Epithelial cell of esophagus (primary cell): ENCODE measurements at places on chromosomes 7 and 10.

- DNase-seq: peak; percentile 48
These were observed 104.7 kb upstream of the LRGUK start for GRCh38 chr7:134022286-134022911.

- peak; percentile 33 for DNase-seq
These were observed 649 bp downstream of the ACTR3B start for GRCh38 chr7:152759949-152760853.

DNA sequence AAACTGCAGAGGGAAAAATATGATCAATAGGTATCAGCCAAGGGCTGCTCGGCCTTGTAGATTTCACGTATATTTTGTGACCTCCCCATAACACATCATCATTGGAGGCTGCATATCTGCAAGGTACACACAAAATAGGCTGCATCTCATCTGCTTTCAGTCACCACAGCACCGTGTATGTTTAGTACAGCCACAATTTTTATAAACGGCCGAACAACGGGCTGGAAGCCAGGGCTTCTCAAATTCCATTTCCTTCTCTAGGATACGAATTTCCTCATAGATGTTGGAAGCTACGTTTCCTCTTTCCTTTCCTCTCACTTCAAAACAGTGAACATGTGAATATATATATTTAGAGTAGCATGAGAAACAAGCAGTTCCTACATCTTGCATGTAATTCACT lies 20.2 kb upstream of the FOXK1 start:
- no peak for DNase-seq

- no peak for DNase-seq
These were observed 17.1 kb upstream of the HTR5A start for GRCh38 chr7:155053002-155053401.

GRCh38 chr7:27453702-27454405 lies 208.8 kb downstream of the HIBADH start:
- no peak for DNase-seq

GRCh38 chr10:126133906-126134656 lies 237.7 kb downstream of the FANK1 start:
- peak; percentile 94 for DNase-seq

- DNase-seq: no peak
These were observed 121.5 kb downstream of the ITIH5 start for GRCh38 chr10:7545261-7545660.

DNA sequence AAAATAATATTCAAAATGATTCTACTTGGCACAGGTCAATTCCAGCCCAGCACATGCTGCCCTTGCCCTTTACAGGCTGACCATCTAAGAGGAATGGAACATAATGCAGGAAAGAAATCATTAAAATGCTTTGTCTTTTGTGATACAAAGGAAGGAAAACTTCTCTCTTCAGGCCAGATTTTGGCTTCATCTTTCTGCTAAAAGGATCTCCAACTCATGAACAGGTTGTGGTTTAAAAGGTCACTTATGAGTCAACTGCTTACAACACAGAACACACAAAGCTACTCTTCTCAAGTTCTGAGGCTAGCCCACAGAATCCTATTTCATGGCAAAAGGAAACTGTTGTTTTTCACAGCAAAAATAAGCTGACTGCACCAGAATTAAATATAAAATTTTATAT lies 197.1 kb downstream of the DOCK4 start:
- peak; percentile 52 for DNase-seq

DNA sequence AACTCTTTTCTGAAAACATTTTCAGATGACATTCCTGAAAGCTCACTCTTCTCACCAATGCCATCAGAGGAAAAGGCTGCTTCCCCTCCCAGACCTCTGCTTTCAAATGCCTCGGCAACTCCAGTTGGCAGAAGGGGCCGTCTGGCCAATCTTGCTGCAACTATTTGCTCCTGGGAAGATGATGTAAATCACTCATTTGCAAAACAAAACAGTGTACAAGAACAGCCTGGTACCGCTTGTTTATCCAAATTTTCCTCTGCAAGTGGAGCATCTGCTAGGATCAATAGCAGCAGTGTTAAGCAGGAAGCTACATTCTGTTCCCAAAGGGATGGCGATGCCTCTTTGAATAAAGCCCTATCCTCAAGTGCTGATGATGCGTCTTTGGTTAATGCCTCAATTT lies 16.5 kb downstream of the ANLN start:
- no peak for DNase-seq

DNA sequence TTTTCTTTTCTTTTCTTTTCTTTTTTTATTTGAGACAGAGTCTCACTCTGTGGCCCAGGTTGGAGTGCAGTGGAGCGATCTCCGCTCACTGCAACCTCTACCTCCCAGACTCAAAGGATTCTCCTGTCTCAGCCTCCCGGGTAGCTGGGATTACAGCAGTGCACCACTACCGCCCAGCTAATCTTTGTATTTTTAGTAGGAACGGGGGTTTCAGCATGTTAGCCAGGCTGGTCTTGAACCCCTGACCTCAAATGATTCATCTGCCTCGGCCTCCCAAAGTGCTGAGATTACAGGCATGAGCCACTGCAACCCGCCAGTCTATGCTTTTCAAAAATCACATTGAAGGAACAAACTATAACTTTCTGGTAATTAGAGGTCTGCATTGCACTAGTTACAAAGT lies 2.4 kb downstream of the USP6NL start:
- DNase-seq: no peak

GRCh38 chr10:4653160-4653559 lies 172.8 kb upstream of the AKR1E2 start:
- DNase-seq: no peak

DNA sequence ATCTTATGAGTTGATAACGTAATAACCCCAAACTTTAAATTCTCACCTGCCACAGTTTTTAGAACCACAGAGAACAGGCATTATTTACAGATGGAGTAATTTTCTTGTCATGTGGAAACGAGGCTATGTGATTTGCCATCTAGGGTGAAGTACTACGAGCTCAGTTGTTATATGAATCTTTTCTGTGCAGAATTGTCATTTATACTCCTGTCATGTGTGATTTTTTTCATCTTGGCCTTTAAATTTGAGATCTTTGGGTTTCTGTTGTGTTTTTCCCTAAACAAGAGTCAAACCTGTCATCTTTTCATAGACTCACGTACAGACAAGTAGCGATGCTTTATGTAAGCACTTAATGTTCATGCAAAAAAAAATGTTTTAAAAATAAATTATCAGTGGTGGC lies 153.7 kb upstream of the TAC1 start:
- no peak for DNase-seq

GRCh38 chr7:87561102-87561501 lies 39.6 kb downstream of the ABCB1 start:
- DNase-seq: no peak

GRCh38 chr7:146345251-146345650 lies 228.7 kb downstream of the CNTNAP2 start:
- no peak for DNase-seq

GRCh38 chr10:51707392-51707791 lies 8.0 kb upstream of the CSTF2T start:
- DNase-seq: no peak
